ENCODE measurements at places on chromosomes 16 and 17.
A peak's percentile ranks its signal among the peaks of the same experiment; 100 is the strongest.

DNA sequence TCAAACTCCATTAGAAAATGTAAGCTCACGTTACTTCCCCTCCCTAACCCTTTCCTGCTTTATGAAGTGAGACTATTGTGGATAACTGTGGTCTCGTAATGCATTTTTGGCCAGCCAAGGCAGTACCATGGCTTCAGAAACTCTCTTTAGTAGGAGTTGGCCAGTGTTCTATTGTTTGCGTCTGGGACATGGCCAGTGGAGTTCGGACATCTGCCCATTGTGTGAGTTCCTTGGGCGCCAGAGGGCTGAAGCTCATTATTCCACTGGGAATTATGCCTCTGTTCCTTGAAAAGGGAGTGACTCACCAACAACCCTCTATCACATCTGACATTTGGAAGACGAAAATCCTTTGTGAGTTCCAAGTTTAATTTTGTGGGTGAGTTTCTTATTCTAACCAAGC, 319.5 kb upstream of the SOX9 start:
- no peak for DNase-seq

DNA sequence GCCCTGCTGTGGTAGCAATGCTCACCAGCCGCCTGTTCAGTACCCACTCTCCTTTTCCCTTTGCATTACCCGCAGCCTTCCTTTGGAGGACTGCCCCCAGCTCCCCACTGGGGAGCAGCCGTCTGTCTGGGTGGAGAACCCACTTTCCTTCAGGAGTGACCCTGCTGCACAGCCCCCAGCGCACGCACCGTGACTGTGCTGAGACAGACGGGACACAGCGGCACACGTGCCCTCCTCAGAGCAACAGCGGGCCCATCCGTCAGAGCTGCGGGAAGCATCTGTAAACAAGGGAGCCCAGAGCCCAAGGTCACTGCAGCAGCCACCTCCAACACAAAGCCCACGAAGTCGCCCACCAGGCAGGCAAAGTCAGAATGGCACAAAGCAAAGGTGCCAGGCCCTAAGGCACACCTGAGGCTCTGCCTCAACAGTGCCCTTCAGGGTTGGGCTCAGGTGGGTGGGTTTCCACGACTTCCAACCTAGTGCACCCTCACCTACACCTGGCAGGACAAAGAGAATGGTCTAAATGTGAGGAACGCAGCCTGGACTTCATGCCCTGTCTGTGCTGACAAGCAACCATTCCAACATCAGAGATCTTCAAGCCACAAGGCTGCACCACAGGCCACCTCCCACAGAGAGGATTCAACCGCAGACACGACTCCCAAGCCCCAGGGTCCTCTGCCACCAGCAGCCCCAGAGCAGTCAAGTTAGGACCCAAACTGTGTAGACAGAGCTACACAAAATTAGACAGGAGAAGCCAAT, 9.9 kb downstream of the AXIN1 start:
- no peak for DNase-seq

DNA sequence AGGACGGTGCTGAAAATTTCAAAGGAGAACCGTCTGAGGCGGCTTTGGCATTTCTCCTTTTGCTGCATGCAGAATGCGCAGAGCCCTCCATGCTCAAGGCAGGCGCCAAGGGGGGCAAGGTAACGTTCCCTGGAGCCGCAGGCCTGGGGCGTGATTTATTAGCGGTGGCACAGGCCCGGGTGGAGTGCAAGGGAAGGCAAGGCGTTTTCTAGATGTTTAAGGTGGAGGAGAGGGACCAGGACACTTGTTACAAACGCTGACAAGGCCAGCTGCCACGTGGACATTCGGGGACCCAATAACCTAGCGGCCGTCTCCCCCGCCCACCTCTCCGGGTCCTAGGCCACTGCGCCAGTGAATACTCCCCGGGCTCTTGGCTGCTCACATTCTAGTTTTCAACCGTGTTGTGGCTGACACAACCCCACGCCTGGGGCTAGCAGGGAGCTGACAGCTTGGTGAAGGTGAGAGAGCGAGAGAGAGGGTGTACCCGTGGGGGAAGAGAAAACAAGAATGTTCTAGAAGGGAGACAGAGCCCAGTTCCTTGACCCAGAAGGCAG, 250.1 kb downstream of the C16orf95 start:
- no peak for DNase-seq

DNA sequence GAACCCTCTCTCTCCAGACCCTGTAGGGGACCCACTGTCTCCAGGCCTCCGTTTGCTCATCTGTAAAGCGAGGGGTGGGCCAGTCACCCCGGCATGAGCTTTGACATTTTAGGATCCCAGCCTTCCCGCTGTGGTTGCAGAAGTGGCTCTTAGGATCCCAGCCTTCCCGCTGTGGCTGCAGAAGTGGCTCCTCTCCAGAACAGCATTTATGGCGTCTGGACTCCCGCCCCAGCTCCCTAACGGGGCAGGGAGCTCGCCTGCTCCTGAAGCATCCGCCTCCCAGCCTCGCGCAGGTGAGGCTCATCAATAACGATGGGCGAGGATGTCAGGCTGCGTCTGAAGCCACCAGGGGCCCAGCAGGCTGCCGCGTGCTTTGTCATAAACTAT, 222.3 kb upstream of the TNRC6C start:
- DNase-seq = no peak

DNA sequence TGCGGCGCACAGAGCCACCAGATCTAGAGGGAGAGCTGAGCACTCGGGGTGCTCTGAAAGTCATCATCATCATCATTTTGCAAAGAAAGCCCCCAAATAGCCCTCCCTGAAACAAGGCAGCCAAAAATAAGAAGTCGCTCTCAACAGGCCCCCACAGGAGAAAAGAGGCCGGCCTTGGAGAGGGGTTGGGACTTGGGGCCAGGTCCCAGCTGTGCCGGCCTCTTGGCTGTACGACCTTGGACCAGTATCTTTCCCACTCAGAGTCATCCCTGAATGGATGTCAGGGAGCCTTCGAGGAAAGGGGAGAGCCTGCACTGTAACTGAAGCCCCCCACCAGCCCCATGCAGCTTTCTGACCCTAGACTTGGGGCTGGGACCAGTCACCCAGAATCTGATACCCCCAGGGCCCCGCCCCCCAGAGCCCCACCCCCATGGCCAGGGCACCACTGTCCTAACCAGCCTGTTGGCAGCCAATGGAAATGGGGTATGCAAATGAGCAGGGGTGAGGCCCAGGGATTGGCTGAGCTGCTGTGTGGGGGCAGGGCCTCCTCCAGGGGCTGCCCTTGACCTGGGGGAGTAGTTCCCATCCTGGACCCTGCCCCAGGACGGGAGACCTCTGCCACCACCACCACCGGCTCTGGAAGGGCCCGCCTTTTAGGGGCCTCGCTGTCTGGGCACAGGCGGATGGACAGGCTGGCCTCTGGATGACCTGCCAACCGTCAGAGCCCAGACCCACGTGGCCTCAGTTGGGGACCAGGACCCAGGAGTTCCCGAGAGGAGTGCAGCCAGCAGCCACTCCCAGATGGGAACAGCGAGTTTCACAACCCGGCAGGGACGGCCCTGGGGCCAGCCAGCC, 15.4 kb downstream of the ZFPM1 start:
- peak; percentile 45 for DNase-seq
